Dermis blood vessel endothelial cell (primary cell): ENCODE measurements at places on chromosomes 2 and 18. TPM values are rescaled to one million over a fixed set of nuclear protein-coding genes. Genes with fewer than 3 reads are reported as not detected.

The UNC80 gene
- 0.17 and 0.19 TPM in 2 replicates for total RNA-seq

The KIF1A gene
- 0.05 TPM in 1 of 2 replicates, not detected in the other for total RNA-seq

The SLC11A1 gene
- under 0.01 and 0.05 TPM in 2 replicates for total RNA-seq

The C2orf78 gene
- total RNA-seq, result not detected in 2 replicates

The BMP10 gene
- not detected in 2 replicates for total RNA-seq

The HOXD4 gene
- total RNA-seq, result 6.1 and 8.8 TPM in 2 replicates

The PROC gene
- total RNA-seq, result 0.17 TPM in 1 of 2 replicates, not detected in the other
